ENCODE measurements at places on chromosomes 2 and 18.

GRCh38 chr2:195722075-195722474 is 65.0 kb downstream of the SLC39A10 start:
- no peak for DNase-seq

DNA sequence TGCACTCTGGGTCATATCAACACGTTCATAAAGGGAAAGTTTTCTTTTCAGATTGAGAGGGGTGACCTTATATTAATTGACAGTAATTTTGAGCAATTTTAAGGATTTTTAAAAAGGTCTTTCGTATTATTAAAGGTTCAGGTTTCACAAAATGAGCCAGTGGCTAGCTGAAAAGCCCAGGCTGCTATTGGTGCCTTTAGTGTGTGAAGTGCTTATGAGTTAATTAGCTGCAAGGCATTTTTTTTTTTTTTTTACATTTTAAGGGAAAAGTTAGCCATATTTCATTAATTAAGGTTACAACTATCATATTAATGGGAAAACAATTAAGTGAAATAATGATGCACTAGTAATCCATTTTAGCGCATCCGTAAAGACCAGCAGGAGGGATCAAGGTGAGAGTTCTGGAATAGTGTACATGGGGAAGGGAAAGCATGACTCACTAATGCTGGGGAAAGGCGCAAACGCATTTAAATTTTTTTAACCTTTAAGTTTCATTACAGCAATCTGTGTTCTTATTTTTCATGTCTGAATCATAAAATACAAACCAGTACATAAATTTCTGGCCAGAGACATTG is 200.0 kb downstream of the ZNF407 start:
- no peak for DNase-seq

- DNase-seq: no peak
Observed at GRCh38 chr2:73582364-73582763, 59.9 kb downstream of the NAT8 start.

DNA sequence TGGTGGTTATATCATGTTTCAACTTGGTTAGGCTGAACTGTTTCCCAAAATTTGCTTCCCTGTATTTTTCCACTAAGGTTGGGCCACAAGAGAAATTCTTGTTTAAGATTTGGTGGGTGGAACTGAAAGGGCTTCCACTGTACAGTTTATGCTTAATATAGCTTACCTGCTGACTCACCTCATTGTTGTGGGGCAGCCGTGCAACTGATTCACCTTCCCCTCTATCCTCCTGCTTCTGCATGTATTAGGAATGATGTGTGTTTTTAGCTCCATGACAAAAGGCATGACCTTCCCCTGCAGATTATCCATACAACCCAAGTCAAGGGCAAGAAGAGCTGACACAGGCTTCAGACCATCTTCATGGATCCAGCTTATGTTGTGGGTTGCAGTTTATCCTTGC is 98.4 kb upstream of the GULP1 start:
- no peak for DNase-seq

DNA sequence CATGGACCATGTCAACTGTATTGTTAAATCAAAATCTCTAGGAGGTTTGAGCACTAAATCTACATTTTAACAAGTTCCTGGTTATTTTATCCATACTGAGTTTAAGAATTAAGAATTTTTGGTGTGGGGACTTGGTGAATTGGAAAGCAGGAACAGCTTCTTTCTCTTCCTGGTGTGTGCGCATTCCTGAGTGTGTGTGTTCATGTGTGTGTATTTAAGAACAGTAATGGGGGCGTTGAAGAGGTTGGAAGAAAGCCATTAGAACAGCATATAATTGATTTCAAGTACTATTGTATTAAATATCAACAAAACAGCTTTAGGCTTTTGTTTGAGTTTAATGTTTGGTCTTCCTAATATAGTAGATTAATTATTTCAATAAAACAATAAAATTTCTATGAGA is 801.3 kb upstream of the ID2 start:
- no peak for DNase-seq

- DNase-seq: no peak
Observed at GRCh38 chr18:63031375-63031774, 288.2 kb downstream of the BCL2 start.

- peak; percentile 11 for DNase-seq
Observed at GRCh38 chr2:126886211-126886915, 12.3 kb upstream of the TEX51 start.

GRCh38 chr2:33167622-33168245 is 221.0 kb downstream of the LTBP1 start:
- DNase-seq: no peak

- DNase-seq: no peak
Observed at GRCh38 chr18:38751898-38752297, 1186.3 kb upstream of the CELF4 start.

DNA sequence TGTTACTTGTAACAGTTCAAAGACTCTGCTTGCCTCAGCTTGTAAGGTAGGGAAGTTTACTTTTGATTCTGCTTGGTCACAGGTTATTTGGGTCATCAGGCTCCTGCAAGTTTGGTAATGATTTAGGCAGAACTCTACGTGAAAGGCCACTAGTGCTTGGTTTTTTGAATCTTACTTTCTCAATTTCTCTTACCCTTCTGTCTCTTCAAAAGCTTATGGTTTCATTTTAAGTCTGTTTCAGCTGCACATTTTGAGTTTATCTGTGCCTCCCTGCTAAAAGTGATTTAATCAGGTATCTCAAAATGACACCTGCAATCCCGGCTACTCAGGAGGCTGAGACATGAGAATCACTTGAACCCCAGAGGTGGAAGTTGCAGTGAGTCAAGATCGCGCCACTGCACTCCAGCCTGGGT is 26.3 kb upstream of the MOCOS start:
- no peak for DNase-seq

DNA sequence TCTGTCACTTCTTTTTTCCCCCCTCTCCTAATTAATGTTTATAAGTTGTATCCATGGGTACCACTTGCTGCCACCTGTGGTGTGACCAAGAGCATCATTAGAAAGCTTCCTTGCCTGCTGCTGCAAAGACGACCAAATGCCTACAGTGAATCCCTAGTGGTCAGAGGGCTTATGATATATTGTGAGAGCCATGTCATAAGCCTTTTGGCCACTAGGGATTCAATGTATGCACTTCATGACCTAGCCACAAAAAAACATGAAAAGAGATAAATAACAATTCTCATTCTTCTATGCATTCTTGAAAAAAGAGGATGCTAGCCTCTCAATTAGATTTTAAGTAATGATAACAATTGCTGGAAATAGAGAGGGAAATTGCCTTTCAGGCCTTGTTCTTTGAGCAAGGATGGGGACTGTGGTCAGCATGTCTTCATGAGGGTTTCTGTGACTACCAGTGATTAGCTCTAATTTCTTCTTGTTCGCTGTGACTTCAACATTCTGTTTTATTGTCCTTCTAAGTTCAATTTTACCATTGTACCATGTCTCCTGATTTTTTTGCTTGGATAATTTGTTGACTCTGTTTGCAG is 435.3 kb downstream of the TGIF1 start:
- no peak for DNase-seq

DNA sequence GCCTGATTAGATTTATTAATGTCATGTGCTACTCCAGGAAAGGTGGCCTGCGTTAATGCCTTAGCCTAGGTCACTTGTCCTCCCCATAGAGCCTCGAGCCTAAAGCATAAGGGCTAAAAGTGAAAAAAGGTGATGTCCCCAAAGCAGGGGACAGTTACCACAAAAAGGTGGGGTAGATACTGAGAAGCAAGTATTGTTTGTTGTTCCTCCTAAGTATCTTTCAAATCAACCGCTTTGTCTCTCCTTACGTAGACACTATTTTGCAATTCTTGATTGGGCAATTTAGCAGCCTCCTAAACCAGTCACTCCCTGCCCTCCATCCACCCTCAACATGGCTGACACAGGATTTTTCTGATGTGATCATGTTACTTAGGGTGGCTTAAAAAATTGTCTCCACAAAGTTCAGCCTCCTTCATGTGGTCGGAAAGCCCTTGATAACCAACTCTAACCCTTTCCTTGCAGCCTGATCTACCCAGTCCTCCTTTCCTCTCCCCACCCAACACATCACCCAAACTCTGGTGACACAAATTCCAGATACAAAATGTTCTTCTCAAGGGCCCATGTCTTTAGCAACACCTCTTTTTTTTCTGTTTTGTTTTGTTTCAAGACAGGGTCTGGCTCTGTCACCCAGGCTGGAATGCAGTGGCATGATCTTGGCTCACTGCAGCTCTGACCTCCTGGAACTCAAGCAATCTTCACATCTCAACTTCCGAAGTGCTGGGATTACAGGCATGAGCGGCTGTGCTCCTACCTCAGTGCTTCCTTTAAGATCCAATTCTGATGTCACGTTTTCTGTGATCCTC is 6.9 kb downstream of the INHA start:
- no peak for DNase-seq

DNA sequence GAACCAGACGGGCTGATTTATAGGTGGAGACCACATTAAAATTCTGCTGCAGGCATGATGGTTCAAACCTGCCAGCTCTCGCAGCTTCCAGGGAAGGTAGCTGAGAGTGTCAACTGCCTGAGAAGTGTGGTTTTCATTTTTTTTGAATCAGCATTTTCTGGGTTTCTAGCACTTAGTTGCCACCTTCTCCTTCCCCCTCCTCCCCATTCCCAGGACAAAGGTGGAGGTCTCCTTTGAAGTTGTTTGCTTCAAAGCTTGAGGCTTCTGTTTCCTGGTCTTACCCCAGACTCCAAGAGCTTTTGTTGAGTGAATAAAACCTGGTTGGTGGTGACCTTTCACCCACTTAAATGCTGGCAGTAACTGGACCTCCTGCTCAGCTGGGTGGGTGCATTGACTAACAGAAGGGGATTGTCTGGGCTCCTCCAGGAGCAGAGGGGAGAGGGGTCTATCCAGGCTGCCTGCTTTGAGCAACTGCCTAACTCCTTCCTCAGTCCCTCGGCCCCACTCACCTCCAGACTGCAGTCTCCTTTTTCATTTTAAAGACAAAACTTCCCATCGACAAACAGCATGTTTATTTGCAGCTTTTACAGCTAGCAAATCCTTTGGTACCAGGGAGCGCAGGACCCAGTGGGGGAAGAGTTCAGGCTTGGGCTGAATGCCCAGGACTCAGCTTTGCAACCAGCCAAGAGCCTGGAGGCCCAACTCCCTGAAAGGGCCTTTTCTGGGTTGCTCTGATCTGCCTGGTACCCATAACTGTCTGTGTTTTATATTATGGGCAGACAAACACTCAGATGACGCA is 3.5 kb downstream of the RHOB start:
- DNase-seq: no peak
